ENCODE measurements at places on chromosomes 7 and 10. TPM values are rescaled to one million over a fixed set of nuclear protein-coding genes. Genes with fewer than 3 reads are reported as not detected.

DNA sequence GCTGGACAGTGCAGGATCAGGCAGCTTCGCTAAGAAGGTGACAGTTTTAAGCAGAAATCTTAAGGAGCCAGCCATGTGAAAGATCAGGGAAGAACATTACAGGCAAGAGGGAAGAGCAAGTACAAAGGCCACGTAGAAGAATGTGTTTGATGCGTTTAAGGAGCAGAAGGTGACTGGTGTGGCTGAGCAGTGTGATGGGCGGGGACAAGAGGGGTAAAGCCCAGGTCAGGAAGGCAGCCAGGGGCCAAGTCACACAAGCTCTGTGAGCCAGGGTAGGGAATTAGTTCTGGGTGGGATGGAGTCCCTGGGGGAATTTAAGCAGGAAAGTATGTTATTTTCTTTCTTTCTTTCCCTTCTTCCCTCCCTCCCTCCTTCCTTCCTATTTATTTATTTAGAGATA lies 166.9 kb downstream of the SH3PXD2A start:
- H3K4me1 ChIP-seq: peaks cover 19% of the 10 kb centered on the region
- no peaks in the 10 kb centered on the region for H3K36me3 ChIP-seq
- DNase-seq: no peak
- H3K27me3 ChIP-seq: peaks cover 3% of the 10 kb centered on the region
- H3K27ac ChIP-seq: no peak overlapping the region
- no peak overlapping the region for H3K4me3 ChIP-seq

DNA sequence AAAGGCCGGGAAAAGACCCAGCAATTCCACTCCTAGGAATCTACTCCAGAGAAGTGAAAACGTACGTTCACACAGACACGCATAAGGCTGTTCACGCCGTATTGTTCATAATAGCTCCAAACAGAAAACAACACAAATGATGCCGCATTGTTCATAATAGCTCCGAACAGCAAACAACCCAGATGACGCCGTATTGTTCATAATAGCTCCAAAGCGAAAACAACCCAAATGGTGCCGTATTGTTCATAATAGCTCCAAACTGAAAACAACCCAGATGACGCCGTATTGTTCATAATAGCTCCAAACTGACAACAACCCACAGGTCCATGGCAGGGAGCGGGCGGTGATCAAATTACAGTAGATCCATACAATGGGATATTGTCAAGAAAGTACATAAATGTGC lies 85.2 kb upstream of the DNAAF5 start:
- H3K36me3 ChIP-seq: peaks cover 16% of the 10 kb centered on the region
- no peak overlapping the region for H3K27ac ChIP-seq
- no peaks in the 10 kb centered on the region for H3K27me3 ChIP-seq
- no peak for DNase-seq
- no peak overlapping the region for H3K4me3 ChIP-seq

DNA sequence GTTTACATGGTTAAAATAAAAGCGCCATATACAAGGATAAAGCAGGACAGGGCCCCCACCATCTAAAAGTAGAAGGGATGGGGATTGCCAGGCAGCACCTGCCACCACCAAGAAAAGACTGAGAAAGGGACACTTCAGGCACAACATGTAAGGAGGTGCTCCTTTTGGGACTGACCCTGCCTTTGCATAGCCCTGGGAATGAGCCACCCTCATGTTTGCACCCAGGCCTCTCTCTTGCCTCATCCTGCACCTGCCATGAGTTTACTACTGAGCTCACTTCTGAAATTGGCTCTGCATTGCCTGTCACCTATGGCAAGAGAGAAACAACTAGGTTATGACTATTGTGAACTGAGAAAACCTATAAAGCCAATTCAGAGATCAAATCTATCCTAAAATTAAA lies 489.7 kb downstream of the KCNMA1 start:
- no peaks in the 10 kb centered on the region for H3K4me1 ChIP-seq
- H3K27ac ChIP-seq: no peak overlapping the region
- no peak overlapping the region for H3K4me3 ChIP-seq
- H3K36me3 ChIP-seq: no peaks in the 10 kb centered on the region

ICA1 gene
- 1.8 TPM for total RNA-seq

DNA sequence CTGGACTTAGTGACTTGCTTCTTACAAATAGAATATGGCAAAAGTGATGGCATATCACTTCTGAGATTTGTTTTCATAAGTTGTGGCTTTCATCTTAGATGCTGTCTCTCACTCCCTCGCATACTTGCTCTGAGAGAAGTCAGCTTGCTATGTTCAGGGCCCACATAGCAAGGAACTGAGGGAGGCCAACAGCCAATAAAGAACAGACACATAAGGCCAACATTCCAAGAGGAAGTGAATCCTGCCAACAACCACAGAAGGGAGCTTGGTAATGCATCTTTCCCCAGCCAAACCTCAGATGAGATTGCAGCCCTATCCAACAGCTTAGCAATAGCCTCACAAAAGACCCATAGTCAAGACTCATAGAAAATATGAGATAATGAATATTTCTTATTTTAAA lies 39.2 kb upstream of the DMTF1 start:
- no peak for DNase-seq
- H3K27me3 ChIP-seq: peaks cover 3% of the 10 kb centered on the region
- no peak overlapping the region for H3K27ac ChIP-seq
- H3K4me3 ChIP-seq: no peak overlapping the region
- H3K36me3 ChIP-seq: no peaks in the 10 kb centered on the region

DNA sequence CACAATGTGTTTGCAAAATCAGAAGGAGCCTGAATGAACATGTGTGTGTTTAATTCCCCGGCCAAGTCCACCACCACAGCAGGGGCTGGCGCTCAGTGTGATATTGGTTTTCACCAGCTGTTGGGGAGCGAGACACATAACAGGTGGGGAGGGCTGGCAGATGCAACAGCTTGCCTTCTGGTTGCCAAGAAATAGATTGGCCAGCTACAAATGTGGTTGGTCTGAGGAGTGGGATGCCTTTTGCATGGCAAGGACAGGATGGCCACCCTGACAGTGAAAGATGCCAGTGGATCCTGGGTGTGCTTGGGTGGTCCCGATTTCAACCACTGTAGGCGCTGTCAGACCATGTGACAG lies 292.5 kb upstream of the FZD8 start:
- no peak for DNase-seq
- no peak overlapping the region for H3K27ac ChIP-seq
- no peaks in the 10 kb centered on the region for H3K4me1 ChIP-seq
- no peaks in the 10 kb centered on the region for H3K27me3 ChIP-seq
- no peak overlapping the region for H3K4me3 ChIP-seq
- no peaks in the 10 kb centered on the region for H3K36me3 ChIP-seq

- H3K27me3 ChIP-seq: no peaks in the 10 kb centered on the region
- no peak for DNase-seq
- H3K27ac ChIP-seq: no peak overlapping the region
- peaks cover 52% of the 10 kb centered on the region for H3K36me3 ChIP-seq
- no peak overlapping the region for H3K4me3 ChIP-seq
Measured at GRCh38 chr10:133295426-133296320, 13.0 kb downstream of the TUBGCP2 start.

NKX2-3 gene
- total RNA-seq: not detected

- H3K4me3 ChIP-seq: no peak overlapping the region
- DNase-seq: no peak
- no peaks in the 10 kb centered on the region for H3K4me1 ChIP-seq
- H3K36me3 ChIP-seq: no peaks in the 10 kb centered on the region
- no peaks in the 10 kb centered on the region for H3K27me3 ChIP-seq
Measured at GRCh38 chr7:42342381-42342780, 105.4 kb upstream of the GLI3 start.

PRTFDC1 gene
- total RNA-seq: 2.9 TPM

DNA sequence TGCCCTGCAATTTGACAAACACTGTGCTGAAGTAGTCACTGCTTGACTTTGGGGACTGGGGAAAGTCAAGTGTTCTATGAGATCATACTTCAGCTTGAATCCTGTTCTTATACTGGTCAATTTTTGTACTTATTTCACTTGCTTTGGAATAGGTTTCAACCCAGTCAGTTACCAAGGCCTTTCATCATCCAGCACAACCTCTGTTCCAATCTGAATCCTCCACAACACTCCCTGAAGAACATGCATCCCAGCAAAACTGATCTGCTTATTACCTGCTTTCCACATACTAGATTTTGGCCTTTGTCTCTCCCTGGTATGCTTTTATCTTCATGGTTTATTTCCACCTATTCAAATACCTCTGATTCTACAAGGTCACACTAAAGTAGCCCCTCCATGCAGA lies 29.5 kb downstream of the DPY19L1 start:
- no peaks in the 10 kb centered on the region for H3K4me1 ChIP-seq
- H3K27me3 ChIP-seq: no peaks in the 10 kb centered on the region
- no peak for DNase-seq
- H3K36me3 ChIP-seq: peaks cover 5% of the 10 kb centered on the region
- no peak overlapping the region for H3K27ac ChIP-seq

PAPSS2 gene
- not detected for total RNA-seq

DNA sequence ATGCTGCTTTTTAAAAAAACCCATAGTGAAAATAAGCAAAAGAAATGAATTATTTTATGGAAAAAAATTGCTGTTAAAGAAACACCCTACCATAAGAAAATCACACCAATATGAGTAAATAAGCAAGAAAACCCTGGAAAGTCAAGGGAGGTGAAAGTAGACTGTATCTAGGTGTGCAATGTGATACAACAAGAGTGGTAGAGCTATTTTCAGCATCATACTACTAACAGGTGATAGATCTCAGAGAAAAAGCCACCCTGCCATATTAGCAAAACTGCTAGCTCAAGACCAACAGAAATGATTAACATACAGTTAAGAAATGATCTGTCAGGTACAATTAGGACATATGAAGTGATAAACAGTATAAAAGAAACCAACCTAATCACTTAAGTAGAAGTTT lies 54.8 kb downstream of the UBE2H start:
- no peak overlapping the region for H3K27ac ChIP-seq
- no peak for DNase-seq
- H3K36me3 ChIP-seq: peaks cover 4% of the 10 kb centered on the region
- H3K4me1 ChIP-seq: no peaks in the 10 kb centered on the region
- H3K27me3 ChIP-seq: no peaks in the 10 kb centered on the region
- no peak overlapping the region for H3K4me3 ChIP-seq

DNA sequence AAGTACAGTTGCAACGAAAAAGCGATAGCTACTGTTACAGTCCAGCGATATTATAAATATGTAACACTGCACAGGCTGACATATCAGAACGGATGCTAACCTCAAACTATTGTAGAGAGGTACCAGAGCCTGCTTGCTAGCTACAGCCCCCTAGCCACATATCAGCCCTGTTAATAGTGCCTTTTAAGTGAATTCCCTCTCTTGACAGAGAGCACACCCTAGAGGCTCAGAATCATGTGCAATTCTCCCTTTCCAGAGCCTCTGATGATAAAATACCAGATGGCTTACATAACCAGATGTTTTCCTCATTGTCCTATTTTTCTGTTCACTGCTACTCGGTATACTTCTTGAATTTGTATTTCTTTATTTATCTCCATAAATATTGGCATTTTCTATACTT lies 960.7 kb upstream of the CELF2 start:
- H3K4me1 ChIP-seq: no peaks in the 10 kb centered on the region
- H3K27ac ChIP-seq: no peak overlapping the region
- no peak overlapping the region for H3K4me3 ChIP-seq

DNA sequence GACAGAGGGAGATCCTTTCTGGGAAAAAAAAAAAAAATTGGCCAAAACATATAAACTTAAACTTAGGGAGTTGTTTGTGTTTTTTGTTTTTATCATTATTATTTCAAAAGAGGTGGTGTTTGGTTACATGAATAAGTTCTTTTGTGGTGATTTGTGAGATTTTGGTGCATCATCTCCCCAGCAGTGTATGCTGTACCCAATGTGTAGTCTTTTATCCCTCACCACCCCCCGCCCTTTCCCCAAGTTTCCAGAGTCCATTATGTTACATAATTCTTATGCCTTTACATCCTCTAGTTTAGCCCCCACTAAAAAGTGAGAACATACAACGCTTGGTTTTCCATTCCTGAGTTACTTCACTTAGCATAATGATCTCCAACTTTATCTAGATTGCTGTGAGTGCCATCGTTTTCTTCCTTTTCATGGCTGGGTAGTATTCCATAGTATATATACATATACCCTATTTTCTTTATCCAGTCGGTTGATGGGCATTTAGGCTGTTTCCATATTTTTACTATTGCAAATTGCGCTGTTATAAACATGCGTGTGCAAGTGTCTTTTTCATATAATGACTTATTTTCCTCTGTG lies 148.1 kb upstream of the ZNF92 start:
- no peaks in the 10 kb centered on the region for H3K27me3 ChIP-seq
- H3K4me1 ChIP-seq: no peaks in the 10 kb centered on the region
- H3K36me3 ChIP-seq: no peaks in the 10 kb centered on the region
- no peak overlapping the region for H3K4me3 ChIP-seq

SFRP5 gene
- 0.42 TPM for total RNA-seq

DNA sequence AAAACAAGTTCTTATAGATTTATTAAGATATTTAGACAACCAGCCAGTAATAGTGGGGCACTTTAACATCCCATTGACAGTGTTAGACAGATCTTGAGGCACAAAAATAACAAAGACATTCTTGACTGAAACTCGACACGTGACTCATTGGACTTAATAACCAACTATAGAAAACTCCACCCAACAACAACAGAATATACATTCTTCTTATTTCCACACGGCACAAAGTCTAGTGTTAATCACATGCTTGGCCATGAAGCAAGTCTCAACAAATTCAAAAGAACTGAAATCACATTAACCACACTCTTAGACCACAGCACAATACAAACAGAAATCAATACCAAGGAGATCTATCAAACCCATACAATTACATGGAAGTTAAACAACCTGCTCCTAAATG lies 138.1 kb downstream of the ARL5B start:
- no peak overlapping the region for H3K4me3 ChIP-seq
- H3K27ac ChIP-seq: no peak overlapping the region
- H3K36me3 ChIP-seq: no peaks in the 10 kb centered on the region
- DNase-seq: no peak

DNA sequence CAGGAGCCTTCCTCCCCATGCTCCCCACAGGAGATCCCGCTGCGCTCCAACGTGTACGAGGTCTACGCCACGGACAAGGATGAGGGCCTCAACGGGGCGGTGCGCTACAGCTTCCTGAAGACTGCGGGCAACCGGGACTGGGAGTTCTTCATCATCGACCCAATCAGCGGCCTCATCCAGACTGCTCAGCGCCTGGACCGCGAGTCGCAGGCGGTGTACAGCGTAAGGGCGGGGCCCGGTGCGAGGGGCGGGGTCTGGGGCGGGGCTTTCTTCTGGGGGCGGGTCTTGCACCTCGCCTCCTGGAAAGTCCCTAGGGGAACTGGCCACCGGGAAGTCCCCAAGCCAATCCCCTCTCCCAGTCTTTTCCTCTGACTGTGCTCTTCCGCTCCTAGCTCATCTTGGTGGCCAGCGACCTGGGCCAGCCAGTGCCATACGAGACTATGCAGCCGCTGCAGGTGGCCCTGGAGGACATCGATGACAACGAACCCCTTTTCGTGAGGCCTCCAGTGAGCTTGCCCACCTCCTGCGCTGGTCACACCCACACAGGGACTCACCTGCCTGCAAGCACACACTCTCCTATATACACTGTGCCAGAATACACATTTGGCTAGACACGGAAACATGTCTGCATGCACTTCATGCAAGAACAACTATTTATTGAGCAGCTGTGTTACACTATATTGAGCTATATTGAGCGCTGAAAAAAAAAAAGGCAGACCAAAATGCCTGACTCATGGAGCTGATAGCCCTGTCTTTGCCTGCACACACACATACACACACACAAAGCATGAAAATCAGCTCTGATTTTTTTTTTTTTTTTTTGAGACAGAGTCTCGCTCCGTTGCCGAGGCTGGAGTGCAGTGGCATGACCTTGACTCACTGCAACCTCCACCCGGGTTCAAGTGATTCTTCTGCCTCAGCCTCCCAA lies 32.7 kb upstream of the VSIR start:
- no peaks in the 10 kb centered on the region for H3K36me3 ChIP-seq
- H3K27me3 ChIP-seq: peaks cover 8% of the 10 kb centered on the region

Measured in activated CD8-positive, alpha-beta T cell treated with anti-CD3 and anti-CD28 coated beads, Interleukin-2, amount 10 ng/mL, durations not matched to agents 7 days and 5 days (primary cell).